ENCODE measurements at places on chromosomes 1 and 21.

DNA sequence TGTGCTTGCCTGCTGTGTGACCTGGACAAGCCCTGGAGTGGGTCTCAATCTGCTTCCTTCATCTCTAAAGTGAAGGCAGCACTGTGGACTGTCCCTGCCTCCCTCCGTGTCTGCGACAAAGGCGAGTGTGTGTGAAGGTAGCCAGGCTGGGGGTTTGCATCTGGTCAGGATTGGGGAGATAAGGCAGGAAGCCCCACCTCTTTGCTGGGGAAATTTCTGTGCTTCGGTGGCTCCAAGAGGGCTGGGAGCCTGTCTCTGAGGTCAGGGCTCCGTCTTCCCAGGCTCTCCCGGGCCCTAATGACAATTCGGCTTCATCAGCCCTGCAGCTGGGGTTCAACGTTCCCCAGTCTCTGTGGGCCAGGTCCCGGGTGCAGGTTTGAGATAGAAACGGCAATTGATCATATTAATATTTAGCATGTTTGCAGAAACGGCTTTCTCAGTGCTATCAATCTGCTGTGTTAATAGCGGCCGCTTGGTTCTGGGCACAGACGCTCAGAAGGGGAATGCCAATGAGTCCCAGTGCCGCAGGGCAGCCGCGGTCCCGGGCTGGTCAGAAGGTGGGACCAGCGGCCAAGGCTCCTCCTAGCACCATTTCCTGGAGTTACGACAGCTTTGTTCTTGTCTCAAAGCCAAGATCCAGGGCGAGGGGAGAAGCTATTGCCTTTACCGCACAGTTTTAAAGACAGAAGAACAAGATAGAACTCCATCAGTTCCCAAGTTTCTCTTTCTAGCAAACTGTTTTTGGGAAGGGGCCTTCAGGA is 105.7 kb downstream of the PRDM16 start:
- peak; percentile 71 for DNase-seq

DNA sequence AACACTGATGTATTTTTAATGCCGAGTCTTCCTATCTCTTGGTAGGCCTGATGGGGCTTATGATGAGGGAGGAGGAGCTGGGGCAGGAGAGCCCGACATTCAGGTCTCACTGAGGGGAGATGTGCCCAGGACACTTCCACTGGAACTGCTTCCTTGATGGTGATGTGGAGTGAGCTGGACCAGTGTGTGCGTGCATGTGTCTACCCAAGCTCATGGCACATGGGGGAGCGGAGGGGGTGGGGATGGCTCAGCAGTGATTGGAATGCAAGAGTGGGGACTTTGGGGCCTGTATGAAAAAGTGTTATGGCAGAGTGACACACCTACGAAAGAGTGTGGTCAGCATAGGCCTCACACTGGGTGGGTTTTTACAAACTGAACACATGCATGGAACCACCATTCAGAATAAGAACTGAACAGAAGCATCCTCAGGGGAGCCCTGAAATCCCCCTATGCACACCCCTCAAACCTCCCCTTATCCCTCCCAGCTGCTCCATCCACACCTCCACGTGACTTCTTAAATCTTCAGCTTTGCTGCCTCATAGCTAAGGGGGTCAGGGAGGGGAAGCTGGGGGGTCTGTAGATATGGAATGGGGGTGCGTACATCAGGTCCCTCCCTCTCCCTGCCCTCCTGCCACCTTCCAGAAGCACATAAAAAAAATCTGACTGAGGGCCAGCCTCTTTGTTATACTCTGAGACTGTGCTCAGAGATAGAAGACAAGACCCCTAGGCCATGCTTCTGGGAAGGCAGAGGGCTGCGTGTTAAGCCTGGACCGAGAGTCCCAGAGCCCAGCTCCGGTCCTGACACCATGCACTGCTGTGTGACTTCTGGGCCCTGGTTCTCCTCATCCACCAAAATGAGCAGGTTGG is 11.6 kb downstream of the IL6R start:
- no peak for DNase-seq

DNA sequence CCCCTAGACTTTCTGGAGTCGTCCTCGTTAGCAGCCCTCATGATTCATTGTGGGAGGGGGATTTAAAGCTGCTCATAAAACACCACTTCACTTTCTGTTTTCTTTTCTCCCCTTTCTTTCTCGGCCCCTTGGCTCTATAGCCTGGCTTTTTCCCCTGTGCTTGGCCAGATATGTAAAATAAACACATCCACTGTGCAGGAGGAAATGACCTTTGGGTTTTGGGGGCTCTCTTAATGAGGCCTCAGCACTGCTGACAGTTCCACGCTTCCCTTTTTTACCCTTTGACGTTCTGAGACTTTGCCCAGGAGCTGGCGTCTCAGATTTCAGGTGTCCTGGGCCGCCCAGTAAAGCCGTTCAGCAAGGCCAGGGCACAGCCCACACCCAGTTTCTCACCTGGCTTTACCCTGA is 65.7 kb downstream of the RUNX3 start:
- DNase-seq = no peak

DNA sequence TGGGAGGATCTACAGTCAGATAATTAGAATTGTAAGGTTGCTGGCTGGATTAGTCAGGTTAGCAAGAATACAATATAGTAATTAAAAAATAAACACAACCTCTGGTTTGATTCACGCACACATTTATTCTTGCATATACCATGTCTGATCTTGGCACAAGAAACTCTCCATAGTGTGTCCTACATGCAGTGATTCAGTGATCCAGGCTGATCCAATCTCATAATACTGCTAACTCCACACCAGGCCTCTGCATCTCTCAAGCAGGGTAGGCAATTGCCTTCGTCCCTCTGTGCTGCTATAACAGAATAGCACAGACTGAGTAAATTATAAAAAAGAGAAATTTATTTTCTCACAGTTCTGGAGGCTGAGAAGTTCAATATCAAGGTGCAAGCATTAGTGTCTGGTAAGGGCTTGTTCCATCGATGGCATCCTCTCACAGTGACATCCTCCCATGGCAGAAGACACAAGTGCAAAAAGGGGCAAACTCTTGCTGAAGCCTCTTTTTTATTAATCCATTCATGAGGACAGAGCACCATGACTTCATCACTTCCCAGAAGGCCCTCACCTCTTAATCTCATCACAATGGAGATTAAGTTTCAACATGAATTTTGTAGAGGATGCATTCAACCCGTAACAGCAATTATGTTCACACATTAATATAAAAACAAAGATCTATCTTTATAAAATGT is 741.0 kb upstream of the NCAM2 start:
- DNase-seq = no peak

GRCh38 chr21:14678973-14679574 is 133.0 kb upstream of the SAMSN1 start:
- no peak for DNase-seq

DNA sequence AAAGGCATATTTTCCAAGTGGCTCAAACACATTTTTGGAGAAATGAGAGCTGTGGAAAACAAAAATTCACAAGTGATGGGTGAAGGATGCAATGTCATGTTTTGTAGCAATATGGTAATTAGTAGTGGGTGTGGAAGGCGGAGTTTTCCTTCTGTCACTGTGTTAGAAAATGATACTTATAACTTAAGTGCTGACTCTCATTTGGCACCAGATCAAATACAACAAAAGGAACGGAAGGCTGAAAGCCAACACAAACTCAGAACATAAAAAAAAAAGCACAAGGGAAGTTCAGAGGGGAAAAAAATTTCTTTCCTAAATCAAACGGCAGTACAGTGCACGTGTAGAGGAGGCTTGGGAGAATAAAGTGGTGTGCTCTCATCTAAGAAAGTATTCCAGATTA is at the start of gene TNFSF18:
Gene TNFSF18 (minus strand): TSS at position 77 of the 400 bp plus-strand sequence. CDS start 45 bp downstream, at position 32.
- no peak for DNase-seq

Measured in globus pallidus (tissue), 1 donor.